ENCODE measurements at places on chromosomes 4 and X.

- DNase-seq = no peak
Measured at GRCh38 chr4:2046031-2046961, 12.8 kb upstream of the NAT8L start.

DNA sequence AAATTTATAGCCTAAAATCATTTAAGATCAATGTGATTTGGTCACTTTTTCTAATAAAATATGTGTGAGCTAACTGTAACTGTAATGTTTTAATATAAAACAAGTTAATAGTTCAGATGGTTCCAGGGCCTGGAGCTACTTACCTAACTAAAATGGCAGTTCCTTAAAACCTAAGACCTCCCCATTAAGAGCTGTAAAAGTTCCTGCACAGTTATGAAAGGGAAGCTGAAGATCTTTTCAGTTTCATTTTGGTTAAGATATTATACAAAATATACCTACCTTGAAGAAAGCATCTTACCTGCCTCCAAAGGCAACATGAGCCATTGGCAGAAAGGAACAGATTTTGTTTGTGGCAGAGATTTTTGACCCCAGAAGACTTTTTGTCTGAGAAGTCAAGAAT lies 30.1 kb downstream of the HPF1 start:
- DNase-seq = no peak

- DNase-seq = no peak
Measured at GRCh38 chr4:85792376-85793232, 317.7 kb downstream of the ARHGAP24 start.

DNA sequence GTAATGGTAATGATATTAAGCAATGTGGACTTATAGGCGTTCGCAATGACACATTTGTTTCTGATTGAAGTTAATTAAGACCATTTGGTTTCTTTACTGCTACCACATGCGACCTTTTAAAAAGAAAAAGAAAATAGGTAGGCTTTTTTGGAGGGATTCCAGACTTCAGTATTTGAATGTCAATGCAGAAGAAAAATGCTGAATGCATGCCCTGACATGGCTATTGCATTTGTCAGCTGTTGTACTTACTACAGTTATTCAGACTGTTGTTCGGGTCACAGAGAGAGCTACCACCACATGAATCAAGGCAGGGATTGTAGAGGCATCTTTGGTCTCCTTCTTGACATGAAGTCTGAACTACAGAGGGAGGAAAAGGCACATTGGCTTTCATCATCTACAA lies 163.7 kb downstream of the CORIN start:
- DNase-seq = no peak

- no peak for DNase-seq
Measured at GRCh38 chr4:1993169-1993516, 15.6 kb downstream of the NELFA start.

DNA sequence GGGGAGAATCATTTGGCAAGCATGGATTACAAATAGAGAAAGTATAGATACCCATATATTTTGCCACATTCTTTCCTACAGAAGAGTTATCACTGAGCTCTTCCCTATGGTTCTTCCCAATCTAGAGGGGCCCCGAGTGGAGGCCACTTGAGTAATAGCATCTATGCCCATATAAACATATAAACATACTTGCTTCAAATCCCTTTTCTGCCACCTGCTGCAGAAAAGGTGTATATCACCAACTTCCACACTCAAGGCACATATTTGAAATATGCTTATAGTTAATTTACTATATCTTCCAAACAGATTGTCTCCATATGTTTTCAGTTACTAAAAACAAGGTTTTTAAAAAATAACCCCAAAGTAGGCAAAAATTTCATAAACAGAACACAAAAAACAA lies 642.8 kb upstream of the DIPK2B start:
- no peak for DNase-seq

DNA sequence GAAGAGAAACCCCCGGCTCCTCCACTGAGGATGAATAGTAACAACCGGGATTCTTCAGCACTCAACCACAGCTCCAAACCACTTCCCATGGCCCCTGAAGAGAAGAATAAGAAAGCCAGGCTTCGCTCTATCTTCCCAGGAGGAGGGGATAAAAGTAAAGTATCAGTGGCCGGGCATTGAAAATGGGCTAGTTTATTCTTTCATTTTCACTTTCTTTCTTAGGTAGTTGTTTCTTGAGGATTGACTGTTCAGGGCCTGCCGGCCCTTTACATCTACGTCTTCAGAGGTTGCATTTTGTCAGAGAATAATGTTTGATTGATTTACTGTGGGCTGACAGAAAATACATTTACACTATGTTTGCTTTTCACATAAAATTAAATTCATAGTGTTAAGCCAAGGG lies 27.1 kb downstream of the PAK3 start:
- DNase-seq = no peak

DNA sequence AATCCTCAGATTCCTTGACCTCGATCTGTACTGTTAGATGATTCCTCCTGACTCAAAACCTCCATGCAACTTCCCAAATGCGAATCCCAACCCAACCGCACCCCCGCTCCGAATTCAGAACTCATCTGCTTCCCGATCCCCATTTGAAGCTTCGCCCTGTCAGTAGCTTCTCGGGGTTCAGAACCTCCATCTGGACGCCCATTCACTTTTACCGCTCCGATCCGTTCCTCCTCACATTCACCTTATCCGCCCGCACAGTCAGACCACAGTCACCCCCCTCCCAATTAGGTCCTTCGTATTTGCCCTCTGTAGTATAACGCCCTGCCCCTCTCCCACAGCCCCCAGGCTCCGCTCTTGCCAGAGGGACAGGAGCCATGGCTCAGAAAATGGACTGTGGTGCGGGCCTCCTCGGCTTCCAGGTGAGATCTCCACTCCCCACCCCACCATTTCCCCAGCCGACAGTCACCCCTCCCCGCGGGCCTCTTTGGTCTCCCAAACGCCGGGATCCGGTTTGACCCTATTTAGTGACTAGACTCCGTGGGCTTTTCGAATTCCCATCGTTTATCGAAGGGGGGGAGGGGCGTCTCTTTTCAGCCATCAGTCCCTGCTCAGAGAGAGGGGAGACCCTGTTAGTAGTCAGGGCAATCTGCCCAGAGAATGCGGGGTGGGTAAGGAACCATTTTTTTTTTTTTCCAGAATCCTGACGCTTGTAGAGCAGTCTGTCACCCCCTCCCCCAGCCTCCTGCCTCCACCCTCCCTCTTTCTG lies 691 bp downstream of the MAGED1 start:
- peak; percentile 56 for DNase-seq

DNA sequence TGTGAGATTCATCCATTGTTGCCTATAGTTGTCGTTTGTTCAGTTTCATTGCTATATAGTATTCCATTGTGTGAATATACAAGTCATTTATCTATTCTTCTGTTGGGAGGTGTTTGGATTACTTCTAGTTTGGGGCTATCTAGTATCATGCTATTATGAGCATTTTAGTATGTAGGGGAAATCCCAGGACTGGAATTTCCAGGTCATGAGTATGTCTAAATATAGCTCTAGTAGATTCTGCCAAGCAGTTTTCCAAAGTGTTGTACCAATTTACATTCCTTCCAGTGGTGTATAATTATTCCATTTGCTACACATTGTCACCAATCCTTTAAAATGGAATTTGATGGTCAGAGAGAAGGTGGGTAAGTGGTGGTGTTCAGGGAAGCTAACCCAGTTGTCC lies 30.1 kb downstream of the EGFL6 start:
- DNase-seq = no peak

All from thyroid gland (tissue), 4 donors.